ENCODE measurements at places on chromosomes 11 and 22. TPM values are rescaled to one million over a fixed set of nuclear protein-coding genes. Genes with fewer than 3 reads are reported as not detected.

DNA sequence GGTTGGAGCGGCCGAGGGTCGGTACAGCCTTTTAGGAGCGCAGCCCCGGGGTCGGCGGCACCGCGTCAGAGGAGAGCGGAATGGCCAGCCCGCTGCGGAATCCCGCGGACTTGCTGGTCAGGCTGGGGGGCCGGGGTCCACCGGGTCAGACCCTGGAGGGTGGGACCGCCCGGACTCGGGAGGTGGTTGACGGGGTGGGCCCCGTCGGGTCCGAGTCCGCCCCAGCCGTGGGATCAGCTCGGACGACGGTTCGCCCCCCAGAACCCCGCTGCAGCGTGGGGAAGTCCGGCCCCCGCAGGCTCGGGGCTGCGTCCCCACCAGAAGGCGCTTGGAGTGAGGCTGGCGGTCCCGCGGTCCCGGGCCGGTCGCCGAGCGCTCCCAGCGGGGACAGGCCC, 301 bp upstream of the ADM2 start:
- H3K4me3 ChIP-seq = peak overlapping the region; percentile 61
- no peak overlapping the region for H3K27ac ChIP-seq
- peaks cover 17% of the 10 kb centered on the region for H3K4me1 ChIP-seq
- H3K27me3 ChIP-seq = peaks cover 10% of the 10 kb centered on the region

DNA sequence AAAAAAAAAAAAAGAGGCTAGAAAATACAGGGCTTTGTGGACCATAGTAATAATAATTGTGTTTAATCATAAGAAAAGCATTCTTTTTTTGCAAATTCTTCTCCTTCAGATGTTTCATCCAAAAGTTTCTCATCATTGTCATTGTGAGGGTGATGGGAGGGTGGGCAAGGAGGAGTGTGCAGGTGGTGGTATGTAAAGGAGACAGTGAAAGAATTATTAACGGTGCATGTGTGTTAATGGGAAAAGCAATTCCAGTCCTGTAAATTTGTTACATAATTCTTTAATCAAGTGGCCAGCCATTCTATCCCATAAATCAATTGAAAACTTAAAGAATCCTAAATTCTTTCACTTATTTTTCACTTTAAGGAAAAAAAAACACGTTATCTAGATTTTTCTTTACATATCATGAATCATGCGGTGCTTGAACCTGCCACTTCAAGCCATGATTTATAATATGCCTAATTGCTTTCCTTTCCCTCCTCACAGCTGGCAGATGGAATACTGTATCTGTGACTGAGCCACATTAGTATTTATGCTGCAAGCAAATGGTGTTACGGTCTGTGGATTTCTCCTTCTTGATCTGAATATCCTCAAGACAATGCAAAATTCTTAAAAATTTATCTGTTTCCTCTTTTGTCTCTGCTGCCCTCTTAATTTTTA, 318.5 kb downstream of the JRKL start:
- H3K4me1 ChIP-seq = no peaks in the 10 kb centered on the region
- H3K27ac ChIP-seq = no peak overlapping the region
- no peak for DNase-seq
- no peak overlapping the region for H3K4me3 ChIP-seq
- H3K36me3 ChIP-seq = no peaks in the 10 kb centered on the region

- H3K27me3 ChIP-seq = no peaks in the 10 kb centered on the region
- H3K36me3 ChIP-seq = peaks cover 92% of the 10 kb centered on the region
- no peak for DNase-seq
- H3K4me3 ChIP-seq = no peak overlapping the region
These were observed 37.0 kb downstream of the ARHGAP1 start for GRCh38 chr11:46663277-46663940.

- H3K4me1 ChIP-seq = peaks cover 62% of the 10 kb centered on the region
- H3K27ac ChIP-seq = peak overlapping the region; percentile 23
These were observed 2.9 kb downstream of the YPEL4 start for GRCh38 chr11:57646799-57647303.

- H3K36me3 ChIP-seq = peaks cover 13% of the 10 kb centered on the region
- no peak for DNase-seq
- H3K27ac ChIP-seq = no peak overlapping the region
These were observed 6.1 kb upstream of the ARAP1 start for GRCh38 chr11:72758304-72758689.

DNA sequence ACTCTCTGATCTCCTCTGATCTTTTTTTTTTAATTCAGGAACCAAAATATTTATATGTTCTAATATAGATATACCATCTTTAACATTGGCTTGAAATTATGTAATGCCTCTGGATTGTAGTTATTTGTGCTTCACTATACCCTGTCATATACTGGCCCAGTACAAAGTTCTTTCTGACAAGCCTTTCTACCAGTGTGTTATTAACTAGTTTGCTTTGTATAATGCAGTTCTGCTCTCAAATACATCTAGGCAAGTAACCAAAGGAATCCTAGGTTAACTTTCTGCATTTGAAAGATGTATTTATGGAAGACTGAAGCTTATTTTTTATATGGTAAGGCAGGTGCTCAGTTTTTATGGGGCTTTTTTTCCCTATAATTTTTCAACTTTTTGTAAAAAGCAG, 36.1 kb downstream of the ARHGEF12 start:
- no peak for DNase-seq
- H3K27ac ChIP-seq = no peak overlapping the region
- no peaks in the 10 kb centered on the region for H3K36me3 ChIP-seq
- no peak overlapping the region for H3K4me3 ChIP-seq
- H3K4me1 ChIP-seq = no peaks in the 10 kb centered on the region

GRCh38 chr11:73883856-73884255, 7.1 kb downstream of the PAAF1 start:
- no peaks in the 10 kb centered on the region for H3K4me1 ChIP-seq
- no peaks in the 10 kb centered on the region for H3K36me3 ChIP-seq
- DNase-seq = no peak
- H3K27me3 ChIP-seq = no peaks in the 10 kb centered on the region

GRCh38 chr11:2265396-2265795, 5.0 kb downstream of the ASCL2 start:
- H3K27ac ChIP-seq = peak overlapping the region; percentile 72
- H3K27me3 ChIP-seq = peaks cover 10% of the 10 kb centered on the region
- H3K4me3 ChIP-seq = no peak overlapping the region
- no peaks in the 10 kb centered on the region for H3K36me3 ChIP-seq
- peaks cover 25% of the 10 kb centered on the region for H3K4me1 ChIP-seq

- no peaks in the 10 kb centered on the region for H3K36me3 ChIP-seq
- H3K27me3 ChIP-seq = no peaks in the 10 kb centered on the region
- H3K4me1 ChIP-seq = peaks cover 11% of the 10 kb centered on the region
- no peak for DNase-seq
- no peak overlapping the region for H3K4me3 ChIP-seq
These were observed 14.1 kb upstream of the ALKBH3 start for GRCh38 chr11:43866520-43866919.

DNA sequence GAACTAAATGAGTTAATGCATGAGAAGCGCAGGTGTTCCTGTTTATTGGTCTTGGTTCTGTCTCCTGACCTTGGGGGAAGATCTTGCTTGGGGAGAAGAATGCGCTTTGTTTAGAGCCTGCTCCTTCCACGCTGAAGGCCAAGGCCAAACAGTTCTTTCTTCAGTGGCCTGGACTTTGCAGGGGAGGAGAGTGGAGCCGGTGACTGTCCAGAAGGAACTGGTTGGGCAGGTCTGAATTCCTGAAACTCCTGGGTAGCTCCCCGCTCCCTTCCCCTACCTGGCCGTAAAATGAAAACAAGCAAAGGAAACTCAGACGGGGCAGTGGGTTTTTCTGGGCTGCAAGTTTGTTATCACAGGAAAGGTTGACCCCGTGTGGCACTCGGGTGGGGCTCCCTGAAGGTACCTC, 3.6 kb downstream of the ARHGAP8 start:
- peak overlapping the region; percentile 40 for H3K27ac ChIP-seq
- H3K4me3 ChIP-seq = peak overlapping the region; percentile 11
- no peaks in the 10 kb centered on the region for H3K36me3 ChIP-seq
- H3K4me1 ChIP-seq = peaks cover 15% of the 10 kb centered on the region
- DNase-seq = peak; percentile 66

The MS4A6A gene
- 156 TPM for total RNA-seq

The DUSP8 gene
- 15.8 TPM for total RNA-seq

The HTR3B gene
- not detected for total RNA-seq

The HTR3A gene
- not detected for total RNA-seq

The CCDC89 gene
- total RNA-seq = 3.2 TPM

The SERPIND1 gene
- 2.6 TPM for total RNA-seq

The RAG2 gene
- total RNA-seq = not detected

Measured in upper lobe of left lung (tissue), 6 donors.